NCI-H69 (cell line): ENCODE measurements at places on chromosomes 6 and 20.
A peak's percentile ranks its signal among the peaks of the same experiment; 100 is the strongest.

GRCh38 chr20:57881466-57882385 is 171.9 kb upstream of the PMEPA1 start:
- DNase-seq, result peak; percentile 85

- DNase-seq, result no peak
Measured at GRCh38 chr6:45000833-45001232, 327.3 kb upstream of the RUNX2 start.

- no peak for DNase-seq
Measured at GRCh38 chr6:168157272-168158212, 78.5 kb upstream of the FRMD1 start.

- peak; percentile 26 for DNase-seq
Measured at GRCh38 chr20:57212534-57213276, 53.7 kb downstream of the BMP7 start.

- DNase-seq, result no peak
Measured at GRCh38 chr6:80543598-80544222, 437.2 kb downstream of the BCKDHB start.

DNA sequence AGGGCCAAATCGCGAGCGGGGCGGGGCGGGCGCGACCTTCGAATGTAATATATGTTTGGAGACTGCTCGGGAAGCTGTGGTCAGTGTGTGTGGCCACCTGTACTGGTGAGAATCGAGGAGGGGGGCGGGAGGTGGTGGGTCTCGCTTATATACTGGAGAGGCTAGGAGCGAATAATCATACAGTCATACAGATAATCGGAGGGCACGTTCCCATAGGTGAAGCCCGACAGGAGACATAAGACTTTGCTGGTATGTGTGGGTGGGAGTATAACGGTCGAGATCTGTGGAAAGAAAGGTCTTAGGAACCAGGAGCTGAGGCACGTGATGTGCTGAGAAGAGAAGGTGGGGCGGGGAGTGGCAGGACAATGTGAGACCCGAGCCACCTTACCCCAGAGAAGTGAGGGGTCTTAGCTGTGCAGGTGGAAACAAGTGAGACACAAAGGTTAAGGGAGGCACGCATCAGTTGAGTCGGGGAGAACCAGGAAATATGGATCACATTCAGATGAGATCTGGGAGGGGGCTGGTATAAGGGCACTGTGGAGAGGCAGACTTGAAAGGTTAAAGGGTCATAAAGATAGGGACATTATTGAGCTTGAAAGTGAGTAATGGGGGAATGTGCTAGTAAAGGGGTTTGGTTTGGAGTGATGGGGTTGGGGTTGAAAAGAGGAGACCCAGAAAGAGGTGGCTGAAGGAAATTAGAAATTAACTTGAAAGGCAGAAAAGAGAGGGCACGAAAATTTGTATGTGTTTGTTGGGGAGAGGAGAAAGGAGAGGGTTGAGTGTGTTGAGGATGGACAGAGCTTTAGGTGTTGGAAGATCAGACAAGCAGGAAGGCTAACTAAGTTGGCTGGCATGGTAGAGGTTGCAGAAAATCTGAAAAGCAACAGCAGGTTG is 589 bp downstream of the RNF5 start:
- DNase-seq, result peak; percentile 51

GRCh38 chr20:49562311-49563014 is 5.5 kb downstream of the PTGIS start:
- no peak for DNase-seq

DNA sequence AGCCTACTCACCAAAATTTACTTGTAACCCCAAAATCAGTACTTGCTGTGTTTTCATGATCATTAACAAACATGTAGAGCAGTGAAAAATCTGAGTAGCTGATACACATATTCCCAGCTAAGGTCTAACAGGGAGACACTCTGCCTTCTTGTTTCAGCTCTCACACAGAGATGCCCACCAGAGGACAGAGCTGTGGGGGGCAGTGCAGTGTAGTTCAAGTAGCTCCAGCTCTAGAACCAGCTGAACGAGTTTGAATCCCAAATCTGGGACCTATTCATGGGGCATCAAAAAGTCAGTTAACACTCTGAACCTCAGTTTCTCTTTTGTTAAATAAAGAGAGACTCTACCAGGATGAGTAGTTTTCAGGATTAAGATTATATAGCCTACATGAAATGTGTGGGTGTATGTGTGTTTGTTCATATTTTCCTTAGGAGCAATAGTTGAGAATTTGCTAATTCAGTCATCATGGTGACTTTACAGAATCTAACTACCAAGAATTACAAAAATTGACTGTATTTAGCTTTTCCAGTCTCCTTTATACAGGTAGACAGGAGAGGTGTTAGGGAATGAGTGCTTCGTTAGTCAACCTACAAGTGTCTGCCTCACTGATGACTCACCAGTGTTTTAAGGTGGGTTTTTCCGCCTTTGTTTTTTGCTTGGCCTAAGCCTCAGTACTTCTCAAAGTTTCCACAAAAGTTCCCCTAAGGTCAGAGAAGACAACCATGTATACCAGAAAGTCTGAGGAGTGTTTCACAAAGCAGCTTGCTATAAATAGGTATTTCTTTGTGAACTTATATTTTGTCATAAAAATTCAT is 164.0 kb upstream of the RUNX2 start:
- DNase-seq, result no peak

DNA sequence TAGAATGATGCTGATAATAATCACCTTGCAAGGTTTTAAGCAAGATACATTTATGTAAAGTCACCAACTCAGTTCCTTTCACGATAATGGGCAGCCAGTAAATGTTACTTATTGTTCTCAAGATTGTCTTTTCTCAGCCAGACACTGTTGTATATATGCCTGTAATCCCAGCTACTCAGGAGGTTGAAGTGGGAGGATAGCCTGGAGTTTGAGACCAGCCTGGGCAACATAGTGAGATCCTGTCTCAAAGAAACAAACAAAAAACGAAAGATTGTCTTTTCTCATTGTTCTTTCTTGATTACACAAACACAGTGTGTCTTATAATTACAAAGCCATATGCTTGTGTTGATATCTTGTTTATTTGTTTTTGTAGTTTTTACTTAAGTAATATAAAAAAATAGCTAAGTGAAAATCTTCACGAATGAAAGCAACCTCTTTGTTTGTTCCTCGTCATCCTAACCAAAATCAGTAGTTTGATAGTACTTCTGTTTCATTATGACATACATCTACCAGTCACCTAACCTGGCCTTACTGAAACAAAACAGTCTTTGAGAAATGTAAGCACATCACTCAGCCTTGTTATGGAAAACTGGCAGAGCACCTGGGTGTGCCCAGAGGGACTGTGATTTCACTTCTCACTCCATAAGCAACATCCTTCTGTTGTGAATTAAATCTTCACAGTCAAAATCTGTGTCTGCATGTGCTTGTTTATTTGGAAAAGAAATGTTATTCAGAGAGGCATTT is 436.2 kb upstream of the SOX4 start:
- peak; percentile 55 for DNase-seq

- DNase-seq, result peak; percentile 2
Measured at GRCh38 chr20:51460569-51461265, 81.8 kb downstream of the NFATC2 start.

DNA sequence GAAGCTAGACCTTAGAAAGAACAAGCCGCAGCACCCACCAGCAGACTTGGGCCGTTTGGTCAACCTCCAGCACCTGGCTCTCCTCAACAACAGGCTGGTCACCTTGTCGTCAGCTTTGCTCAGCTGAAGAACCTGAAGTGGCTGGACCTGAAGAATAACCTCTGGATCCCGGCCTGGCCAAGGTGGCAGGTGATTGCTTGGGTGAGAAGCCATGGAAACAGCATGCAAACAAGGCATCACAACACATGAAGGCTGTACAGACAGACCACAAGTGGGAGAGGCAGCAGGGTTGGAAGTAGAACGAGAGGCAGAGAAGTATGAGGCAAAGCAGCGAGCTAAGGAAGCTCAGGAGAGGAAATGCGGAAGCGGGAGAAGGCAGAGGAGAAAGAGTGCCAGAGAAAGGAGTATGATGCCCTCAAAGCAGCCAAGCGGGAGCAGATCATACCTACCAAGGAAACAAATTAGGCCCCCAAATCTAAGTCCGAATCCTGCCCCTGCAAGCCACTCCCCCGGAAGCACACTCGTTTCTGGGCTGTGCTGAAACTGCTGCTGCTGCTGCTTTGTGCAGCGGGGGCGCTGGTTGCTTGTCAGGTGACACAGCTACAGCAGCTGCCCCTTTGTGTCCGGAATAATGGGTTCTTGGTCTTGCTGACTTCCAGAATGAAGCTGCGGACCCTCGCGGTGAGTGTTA is 121.6 kb upstream of the LGSN start:
- peak; percentile 96 for DNase-seq
